ENCODE measurements at places on chromosomes 4 and X. TPM values are rescaled to one million over a fixed set of nuclear protein-coding genes. Genes with fewer than 3 reads are reported as not detected.

DNA sequence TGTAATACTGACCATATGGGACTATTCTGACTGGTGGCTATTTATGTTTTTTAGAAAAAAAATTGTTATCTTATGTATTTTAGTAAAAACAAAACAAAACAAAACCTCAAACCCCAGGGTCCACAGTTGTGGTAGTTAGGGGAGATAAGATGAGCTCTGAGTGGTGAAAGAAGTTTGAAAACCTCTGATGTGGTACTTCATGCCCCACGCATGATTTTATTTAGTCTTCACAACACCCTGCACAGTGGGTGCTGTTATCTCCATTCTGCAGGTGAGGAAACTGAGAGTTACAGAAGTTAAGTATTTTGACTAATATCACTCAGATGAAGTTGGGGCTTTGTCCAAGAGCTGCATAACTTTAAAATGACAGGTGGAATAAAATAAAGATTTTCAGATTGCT is 230.6 kb upstream of the TRPC5 start:
- no peak for DNase-seq
- H3K4me3 ChIP-seq: no peak overlapping the region
- no peak overlapping the region for H3K27ac ChIP-seq

DNA sequence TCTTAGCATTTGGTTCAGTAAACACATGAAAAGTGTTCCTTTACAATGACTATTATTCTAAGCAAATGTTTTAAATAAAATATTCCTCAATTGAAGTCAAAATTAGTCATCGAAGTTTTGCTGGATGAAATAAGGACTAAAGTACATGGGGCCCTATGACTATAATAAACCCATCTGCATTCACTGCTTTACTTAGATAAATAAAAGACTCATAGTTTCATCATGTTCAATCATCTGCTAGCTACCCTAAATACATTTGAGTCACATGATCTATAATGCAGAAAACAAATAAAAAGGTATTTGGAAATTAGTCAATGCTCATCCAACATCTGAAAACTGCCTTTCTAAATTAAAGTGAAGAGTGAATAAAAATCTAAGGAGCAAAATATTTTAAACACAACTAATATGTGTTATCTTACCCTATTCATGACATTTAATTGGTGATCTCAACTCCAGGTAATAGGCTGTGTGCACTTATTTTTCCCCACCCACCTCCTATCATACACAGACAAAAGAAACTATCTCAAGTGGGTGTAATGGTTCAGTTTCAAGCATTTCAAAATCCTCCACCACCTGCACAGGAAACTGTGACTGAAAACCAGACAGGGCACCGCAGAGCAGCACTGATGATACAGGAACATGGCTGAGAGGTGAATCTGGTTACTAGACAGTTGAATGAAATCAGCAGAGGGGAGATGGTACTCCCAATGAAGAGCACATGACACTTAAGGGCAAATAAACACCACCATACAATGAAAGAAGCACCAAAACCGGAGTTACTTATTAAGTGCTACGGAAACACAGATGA is 78.6 kb downstream of the CAMK2D start:
- H3K4me1 ChIP-seq: peaks cover 14% of the 10 kb centered on the region
- no peak for DNase-seq
- no peaks in the 10 kb centered on the region for H3K27me3 ChIP-seq
- H3K4me3 ChIP-seq: no peak overlapping the region
- peak overlapping the region; percentile 36 for H3K27ac ChIP-seq

H2BW2 gene
- not detected for total RNA-seq

DNA sequence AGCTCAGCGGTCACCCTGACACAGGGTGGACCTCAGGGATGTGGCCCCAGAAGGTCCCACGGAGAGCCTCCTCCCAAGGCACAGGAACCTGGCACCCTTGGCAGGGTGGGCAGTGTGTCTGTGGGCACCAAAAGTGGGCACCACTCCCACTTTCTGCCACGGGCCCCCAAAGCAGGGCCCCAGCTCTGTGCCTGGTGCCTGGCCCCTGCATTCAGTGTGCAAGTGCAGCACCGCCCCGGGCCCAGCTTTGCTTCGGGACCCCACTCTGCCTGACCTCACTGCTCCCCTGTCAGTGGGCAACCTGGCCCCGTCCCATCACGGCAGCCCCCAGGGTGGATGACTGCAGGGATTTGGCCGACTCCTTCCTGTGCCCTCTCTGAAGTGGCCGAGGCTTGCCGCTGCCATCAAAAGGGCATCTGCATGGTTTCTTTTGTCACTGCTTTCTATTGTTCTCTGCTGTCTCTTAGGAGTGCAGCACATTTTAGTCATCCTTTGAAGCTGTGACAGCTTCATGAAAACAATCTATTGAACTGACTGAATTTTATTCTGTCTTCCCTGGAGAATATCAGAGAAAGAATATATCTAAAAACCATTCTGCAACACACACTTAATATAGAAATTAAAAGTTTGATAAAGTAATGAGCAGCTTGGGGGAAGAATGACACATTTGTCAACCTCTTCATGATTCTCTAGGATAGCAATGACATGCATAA is 302.4 kb downstream of the FAM47B start:
- no peaks in the 10 kb centered on the region for H3K27me3 ChIP-seq
- no peak for DNase-seq
- no peaks in the 10 kb centered on the region for H3K4me1 ChIP-seq
- no peak overlapping the region for H3K27ac ChIP-seq

- no peak for DNase-seq
- no peaks in the 10 kb centered on the region for H3K27me3 ChIP-seq
- no peaks in the 10 kb centered on the region for H3K36me3 ChIP-seq
- no peak overlapping the region for H3K4me3 ChIP-seq
- H3K4me1 ChIP-seq: peaks cover 3% of the 10 kb centered on the region
These were observed 78.6 kb downstream of the CEP44 start for GRCh38 chr4:174362340-174362739.

GRCh38 chr4:1405254-1405635 is 997 bp downstream of the NKX1-1 start:
- H3K27ac ChIP-seq: no peak overlapping the region
- H3K4me3 ChIP-seq: no peak overlapping the region

ADGRL3 gene
- total RNA-seq: 109 TPM

- H3K4me1 ChIP-seq: no peaks in the 10 kb centered on the region
- H3K27ac ChIP-seq: no peak overlapping the region
- H3K4me3 ChIP-seq: no peak overlapping the region
- DNase-seq: no peak
- no peaks in the 10 kb centered on the region for H3K27me3 ChIP-seq
- no peaks in the 10 kb centered on the region for H3K36me3 ChIP-seq
These were observed 126.6 kb downstream of the HNRNPD start for GRCh38 chr4:82247171-82247570.

ATP1B4 gene
- total RNA-seq: not detected

- no peaks in the 10 kb centered on the region for H3K27me3 ChIP-seq
- no peaks in the 10 kb centered on the region for H3K36me3 ChIP-seq
- no peak for DNase-seq
These were observed 84.9 kb downstream of the CBLL2 start for GRCh38 chrX:22357621-22358020.

ZCCHC18 gene
- not detected for total RNA-seq

DNA sequence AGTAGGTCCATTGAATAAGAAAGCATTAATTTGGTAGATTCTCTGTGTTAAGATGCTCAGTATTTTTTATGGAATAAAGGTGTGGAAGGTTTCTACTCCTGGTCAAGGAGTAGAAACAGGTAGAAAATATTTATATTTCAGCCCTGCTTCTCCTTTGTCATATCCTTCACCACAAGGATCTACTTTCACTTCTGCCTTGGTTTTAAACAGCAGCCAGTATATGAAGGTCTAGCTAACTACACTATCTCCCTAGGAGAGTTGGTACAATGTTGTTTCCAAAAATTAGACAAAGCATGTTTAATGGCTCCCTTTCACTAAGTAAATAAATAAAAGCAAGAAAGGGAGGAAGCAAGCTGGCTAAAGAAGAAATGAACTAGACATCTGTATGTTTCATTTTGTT is 44.6 kb upstream of the GYPA start:
- H3K27me3 ChIP-seq: no peaks in the 10 kb centered on the region
- H3K4me1 ChIP-seq: no peaks in the 10 kb centered on the region
- no peak overlapping the region for H3K27ac ChIP-seq
- no peak for DNase-seq

DNA sequence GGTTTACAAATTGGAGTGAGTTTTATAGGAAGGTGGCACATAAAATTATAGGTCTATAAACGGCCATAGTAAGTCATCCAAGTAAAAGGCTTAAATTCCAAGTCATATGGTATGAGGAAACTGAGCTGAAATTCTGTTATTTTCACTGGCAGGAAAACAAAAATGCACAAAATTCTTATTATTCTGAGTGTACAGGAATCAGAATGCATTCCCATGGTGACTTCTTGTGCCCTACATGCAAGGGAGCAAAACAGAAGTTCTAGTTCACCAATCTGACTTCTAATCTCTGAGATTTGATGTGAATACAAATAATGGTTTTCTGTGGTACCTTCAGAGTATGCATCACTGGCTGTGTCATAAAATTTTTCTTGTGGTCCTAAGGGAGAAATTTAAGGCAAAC is 102.9 kb downstream of the CLCN4 start:
- H3K27ac ChIP-seq: no peak overlapping the region
- H3K36me3 ChIP-seq: no peaks in the 10 kb centered on the region
- H3K4me3 ChIP-seq: no peak overlapping the region
- H3K27me3 ChIP-seq: no peaks in the 10 kb centered on the region
- no peak for DNase-seq
